ENCODE measurements at places on chromosomes 3 and 15.

- DNase-seq, result no peak
Measured at GRCh38 chr3:169710619-169711018, 47.1 kb upstream of the MECOM start.

GRCh38 chr3:123559040-123559861 lies 25.6 kb downstream of the HACD2 start:
- peak; percentile 51 for DNase-seq

- no peak for DNase-seq
Measured at GRCh38 chr3:31295150-31295765, 237.5 kb upstream of the STT3B start.

- no peak for DNase-seq
Measured at GRCh38 chr15:69939513-69940440, 157.9 kb downstream of the TLE3 start.

GRCh38 chr15:57231559-57231958 lies 144.7 kb upstream of the CGNL1 start:
- no peak for DNase-seq

DNA sequence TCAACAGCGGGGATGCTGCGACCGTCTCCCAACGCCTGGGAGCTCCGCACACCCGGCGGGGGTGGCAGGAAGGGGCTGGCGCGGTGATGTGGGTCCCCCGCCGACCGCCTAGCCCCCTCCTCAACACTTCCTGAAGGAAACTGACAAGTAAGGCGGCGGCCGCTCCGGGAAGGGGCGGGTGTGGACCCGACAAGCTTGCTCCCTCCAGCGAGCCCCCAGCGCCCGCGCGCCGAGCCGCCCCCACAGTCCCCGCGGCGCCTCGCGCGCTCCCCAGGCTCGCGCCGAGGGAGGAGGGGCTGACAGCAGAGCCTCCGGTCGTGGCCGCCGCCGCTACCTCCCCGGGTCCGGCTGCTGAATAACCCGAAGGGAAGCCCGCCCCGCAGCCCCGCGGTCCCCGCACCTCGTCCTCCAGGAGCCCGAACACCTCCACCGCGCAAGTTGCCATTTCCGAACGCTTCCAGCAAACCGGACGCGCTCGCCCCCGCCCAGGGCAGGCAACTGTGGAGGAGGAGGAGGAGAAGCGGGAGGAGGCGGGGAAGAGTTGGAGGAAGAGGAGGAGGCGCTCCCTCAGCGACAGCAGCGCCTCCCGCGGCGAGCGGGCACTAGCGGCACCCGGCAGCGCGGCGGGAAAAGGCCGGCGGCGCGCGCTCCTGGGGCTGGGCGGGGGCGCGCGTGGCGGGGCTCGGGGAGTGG lies at the start of gene NEDD4:
Gene NEDD4 (minus strand): TSS at position 502 of the 693 bp plus-strand sequence. CDS start 57 bp downstream, at position 445.
- peak; percentile 78 for DNase-seq
